ENCODE measurements at places on chromosomes 7 and 10. TPM values are rescaled to one million over a fixed set of nuclear protein-coding genes. Genes with fewer than 3 reads are reported as not detected.

The DPP6 gene
- total RNA-seq: not detected

The TMEM270 gene
- total RNA-seq: not detected

The BMPER gene
- 16.2 TPM for total RNA-seq

The RBM28 gene
- 53.2 TPM for total RNA-seq

The METTL27 gene
- total RNA-seq: 2.9 TPM

The PDK4 gene
- total RNA-seq: not detected

The PAPOLB gene
- 1.2 TPM for total RNA-seq

The SCIN gene
- total RNA-seq: not detected

The CPXM2 gene
- total RNA-seq: not detected

The VAX1 gene
- 0.27 TPM for total RNA-seq

The MSMB gene
- total RNA-seq: not detected

GRCh38 chr7:27866256-27866655 lies 126.3 kb downstream of the TAX1BP1 start:
- no peak for DNase-seq
- no peaks in the 10 kb centered on the region for H3K36me3 ChIP-seq
- peaks cover 5% of the 10 kb centered on the region for H3K27me3 ChIP-seq
- H3K4me1 ChIP-seq: peaks cover 9% of the 10 kb centered on the region

DNA sequence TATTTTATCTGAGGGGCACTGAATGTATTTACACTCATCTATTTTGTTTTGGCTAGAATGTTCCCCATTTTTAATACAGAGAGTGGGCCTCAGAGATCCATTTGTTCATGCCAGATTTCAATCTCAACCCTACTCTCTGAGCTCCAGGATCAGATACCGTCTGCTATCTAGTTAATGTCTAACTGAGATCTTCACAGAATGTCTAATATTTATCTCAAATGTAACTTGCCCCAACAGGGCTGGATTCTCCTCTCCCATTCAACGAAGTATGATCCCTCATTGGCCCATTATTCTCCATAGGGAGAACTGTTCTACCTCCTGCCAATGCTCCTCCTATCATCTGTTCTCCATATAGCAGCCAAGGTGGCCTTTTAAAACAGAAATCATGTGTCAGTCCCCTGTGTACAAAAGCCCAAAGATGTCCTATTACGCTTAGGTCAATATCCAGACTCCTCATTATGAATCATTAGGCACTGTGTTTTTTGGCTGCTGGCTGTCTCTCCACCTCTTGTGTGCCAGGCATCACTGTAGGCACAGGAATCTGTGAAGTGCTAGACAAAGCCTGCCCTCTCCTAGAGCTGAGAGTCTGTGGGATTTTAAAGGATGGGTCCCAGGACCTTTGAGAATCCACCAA lies 169.3 kb upstream of the AGK start:
- no peaks in the 10 kb centered on the region for H3K27me3 ChIP-seq
- DNase-seq: no peak
- H3K4me3 ChIP-seq: peak overlapping the region; percentile 53
- peaks cover 11% of the 10 kb centered on the region for H3K4me1 ChIP-seq
- no peak overlapping the region for H3K27ac ChIP-seq

- no peaks in the 10 kb centered on the region for H3K36me3 ChIP-seq
- peak overlapping the region; percentile 52 for H3K4me3 ChIP-seq
- H3K4me1 ChIP-seq: peaks cover 30% of the 10 kb centered on the region
- DNase-seq: peak; percentile 95
- H3K27me3 ChIP-seq: peaks cover 9% of the 10 kb centered on the region
These were observed 17.5 kb downstream of the HKDC1 start for GRCh38 chr10:69237528-69238159.

GRCh38 chr10:89949496-89949895 lies 248.1 kb downstream of the KIF20B start:
- H3K4me1 ChIP-seq: peaks cover 5% of the 10 kb centered on the region
- no peak overlapping the region for H3K4me3 ChIP-seq
- H3K36me3 ChIP-seq: no peaks in the 10 kb centered on the region
- H3K27me3 ChIP-seq: no peaks in the 10 kb centered on the region

DNA sequence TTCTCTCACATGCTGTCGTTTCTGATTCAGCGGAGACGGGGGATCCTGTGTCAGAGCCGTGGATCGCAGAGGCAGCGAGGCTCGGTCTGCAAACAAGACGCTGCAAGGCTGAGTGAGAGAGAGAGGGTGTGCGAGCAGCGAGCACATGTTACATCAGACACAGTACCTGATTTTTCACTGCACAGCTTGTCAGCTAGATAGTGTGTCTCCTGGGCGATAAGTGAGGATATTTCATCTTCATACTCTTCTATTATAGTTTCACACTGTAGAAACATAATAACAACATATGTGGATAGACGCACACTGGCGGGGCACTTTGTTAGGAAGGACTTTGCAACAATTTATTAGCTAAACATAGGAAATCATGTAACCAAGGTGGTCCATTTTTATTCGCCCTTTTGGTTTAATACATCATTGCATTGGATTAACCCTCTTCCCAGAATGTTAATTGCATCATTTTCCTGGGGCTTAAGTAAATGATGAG lies 39.5 kb downstream of the CNPY1 start:
- peaks cover 8% of the 10 kb centered on the region for H3K4me1 ChIP-seq
- no peak overlapping the region for H3K27ac ChIP-seq
- peak; percentile 62 for DNase-seq

- H3K27ac ChIP-seq: no peak overlapping the region
- H3K27me3 ChIP-seq: no peaks in the 10 kb centered on the region
- no peaks in the 10 kb centered on the region for H3K36me3 ChIP-seq
- H3K4me3 ChIP-seq: no peak overlapping the region
These were observed 147.5 kb downstream of the SEMA3D start for GRCh38 chr7:85039196-85039923.

DNA sequence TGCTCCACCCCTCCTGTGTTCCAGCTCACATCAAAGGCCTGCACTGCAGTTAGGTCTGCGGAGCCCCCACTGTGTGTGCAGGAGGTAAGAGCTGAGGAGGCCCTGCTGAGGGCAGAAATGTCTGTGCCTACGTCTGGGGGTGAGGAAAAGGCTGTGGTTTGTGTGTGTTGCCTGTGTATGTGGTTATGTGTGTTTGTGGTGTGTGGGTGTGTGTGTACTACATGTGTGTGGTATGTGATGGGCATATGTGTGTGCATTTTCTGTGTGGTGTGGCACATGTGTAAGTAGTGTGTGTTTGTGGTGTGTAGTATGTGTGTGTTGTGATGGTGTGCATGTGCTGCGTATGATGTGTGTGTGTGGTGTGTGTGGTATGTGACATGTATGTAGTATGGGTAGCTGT lies 36.2 kb downstream of the ANXA8 start:
- no peak for DNase-seq
- peaks cover 4% of the 10 kb centered on the region for H3K4me1 ChIP-seq

DNA sequence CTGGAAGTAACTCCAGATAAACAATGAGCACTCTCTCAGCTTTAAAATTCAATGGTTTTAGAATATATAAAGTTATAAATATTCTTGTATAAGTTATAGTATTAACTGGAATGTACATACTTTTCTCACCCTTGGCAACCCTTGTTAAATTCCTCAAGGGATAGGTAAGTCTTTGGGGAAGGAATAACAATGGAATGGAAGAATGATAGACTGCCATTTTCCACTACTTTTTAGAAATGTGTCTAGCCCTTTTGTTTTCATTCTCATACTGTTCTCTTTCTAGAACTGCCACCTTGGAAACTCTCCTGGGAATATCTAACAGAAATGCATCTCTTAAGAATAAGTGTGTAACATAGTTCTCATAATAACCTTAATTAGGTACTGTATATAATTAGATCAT lies 8.3 kb downstream of the KIF5B start:
- peaks cover 3% of the 10 kb centered on the region for H3K27me3 ChIP-seq
- no peak for DNase-seq
- no peak overlapping the region for H3K27ac ChIP-seq
- H3K4me1 ChIP-seq: peaks cover 32% of the 10 kb centered on the region

GRCh38 chr7:130662426-130662825 lies 6.1 kb downstream of the COPG2 start:
- H3K27me3 ChIP-seq: no peaks in the 10 kb centered on the region
- H3K27ac ChIP-seq: no peak overlapping the region
- H3K36me3 ChIP-seq: no peaks in the 10 kb centered on the region

- H3K4me3 ChIP-seq: no peak overlapping the region
- peaks cover 1% of the 10 kb centered on the region for H3K27me3 ChIP-seq
- no peak overlapping the region for H3K27ac ChIP-seq
These were observed 11.5 kb upstream of the AKR1B10 start for GRCh38 chr7:134515569-134516468.

- H3K4me3 ChIP-seq: no peak overlapping the region
- DNase-seq: no peak
- peaks cover 7% of the 10 kb centered on the region for H3K27me3 ChIP-seq
- H3K27ac ChIP-seq: no peak overlapping the region
These were observed 238.4 kb upstream of the MKI67 start for GRCh38 chr10:128364631-128365030.

GRCh38 chr7:154569916-154570315 lies 433.0 kb downstream of the PAXIP1 start:
- H3K36me3 ChIP-seq: no peaks in the 10 kb centered on the region
- no peak for DNase-seq
- no peak overlapping the region for H3K27ac ChIP-seq
- H3K27me3 ChIP-seq: no peaks in the 10 kb centered on the region
- no peak overlapping the region for H3K4me3 ChIP-seq

GRCh38 chr10:29849886-29850285 lies 209.5 kb downstream of the JCAD start:
- H3K36me3 ChIP-seq: no peaks in the 10 kb centered on the region
- no peaks in the 10 kb centered on the region for H3K4me1 ChIP-seq
- no peak for DNase-seq
- no peak overlapping the region for H3K27ac ChIP-seq
- no peak overlapping the region for H3K4me3 ChIP-seq

- H3K4me1 ChIP-seq: peaks cover 20% of the 10 kb centered on the region
- no peaks in the 10 kb centered on the region for H3K36me3 ChIP-seq
- peaks cover 9% of the 10 kb centered on the region for H3K27me3 ChIP-seq
- no peak overlapping the region for H3K27ac ChIP-seq
These were observed 38.4 kb downstream of the DIP2C start for GRCh38 chr10:650886-651615.

GRCh38 chr7:78718212-78718611 lies 735.3 kb downstream of the MAGI2 start:
- peaks cover under 1% of the 10 kb centered on the region for H3K36me3 ChIP-seq
- no peak overlapping the region for H3K27ac ChIP-seq
- peaks cover 39% of the 10 kb centered on the region for H3K4me1 ChIP-seq
- H3K27me3 ChIP-seq: no peaks in the 10 kb centered on the region
- DNase-seq: no peak
- no peak overlapping the region for H3K4me3 ChIP-seq

- H3K36me3 ChIP-seq: no peaks in the 10 kb centered on the region
- H3K4me3 ChIP-seq: no peak overlapping the region
- DNase-seq: no peak
- H3K4me1 ChIP-seq: no peaks in the 10 kb centered on the region
These were observed 15.4 kb downstream of the TFAM start for GRCh38 chr10:58400609-58401008.

GRCh38 chr7:90424720-90425119 lies 21.5 kb downstream of the CLDN12 start:
- H3K36me3 ChIP-seq: no peaks in the 10 kb centered on the region
- no peak for DNase-seq
- H3K27me3 ChIP-seq: no peaks in the 10 kb centered on the region
- no peak overlapping the region for H3K4me3 ChIP-seq
- no peak overlapping the region for H3K27ac ChIP-seq
- H3K4me1 ChIP-seq: no peaks in the 10 kb centered on the region

- H3K27ac ChIP-seq: peak overlapping the region; percentile 44
- H3K4me3 ChIP-seq: no peak overlapping the region
- H3K4me1 ChIP-seq: peaks cover 18% of the 10 kb centered on the region
- H3K27me3 ChIP-seq: no peaks in the 10 kb centered on the region
These were observed 20.9 kb downstream of the NUDCD3 start for GRCh38 chr7:44469461-44470134.

- peaks cover 3% of the 10 kb centered on the region for H3K4me1 ChIP-seq
- no peaks in the 10 kb centered on the region for H3K36me3 ChIP-seq
- no peak overlapping the region for H3K27ac ChIP-seq
- peaks cover 5% of the 10 kb centered on the region for H3K27me3 ChIP-seq
- DNase-seq: no peak
- no peak overlapping the region for H3K4me3 ChIP-seq
These were observed 25.5 kb downstream of the NSUN6 start for GRCh38 chr10:18625886-18626285.

- H3K4me3 ChIP-seq: no peak overlapping the region
- no peaks in the 10 kb centered on the region for H3K36me3 ChIP-seq
- H3K4me1 ChIP-seq: peaks cover 10% of the 10 kb centered on the region
- H3K27ac ChIP-seq: no peak overlapping the region
These were observed 4.1 kb upstream of the CDK14 start for GRCh38 chr7:90592033-90592432.

DNA sequence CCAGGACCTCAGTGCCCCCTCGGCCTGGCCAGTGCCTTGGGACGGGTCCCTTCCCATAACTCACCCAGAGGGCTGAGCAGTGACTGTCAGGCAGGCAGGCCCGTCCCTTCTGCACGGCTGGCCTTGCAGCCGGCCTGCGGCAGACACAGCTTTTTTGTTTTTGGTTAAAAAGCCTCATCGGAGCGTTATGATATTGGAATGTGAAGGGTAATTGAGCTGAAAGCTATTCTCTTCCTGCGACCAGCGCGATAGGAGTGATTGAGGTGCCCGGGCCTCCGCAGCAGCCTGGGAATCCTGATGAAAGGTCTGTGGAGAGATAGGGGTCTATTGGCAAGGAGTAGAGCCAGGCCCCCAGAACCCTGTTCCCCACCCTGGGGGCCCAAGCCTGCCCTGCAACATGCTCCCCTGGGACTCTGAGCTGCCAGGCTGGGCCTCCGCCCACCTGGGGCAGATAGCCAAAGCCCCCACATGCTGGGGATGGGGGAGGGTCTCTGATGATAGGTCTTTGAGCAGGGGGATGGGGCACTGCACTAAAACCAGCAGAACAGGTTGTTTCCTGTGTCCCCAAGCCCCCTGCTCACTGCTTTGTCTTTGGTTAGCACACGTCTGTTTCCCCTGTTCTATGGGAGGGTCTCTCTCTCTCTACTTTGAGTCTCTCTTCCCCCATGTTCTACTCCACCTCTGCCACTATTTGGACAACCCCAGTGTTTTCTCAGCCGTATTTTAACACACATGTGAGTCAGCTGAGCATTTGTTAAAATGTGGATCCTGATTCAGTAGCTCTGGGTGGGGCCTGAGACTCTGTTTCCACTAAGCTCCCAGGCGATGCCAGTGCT lies 131.9 kb downstream of the CDH23 start:
- H3K36me3 ChIP-seq: no peaks in the 10 kb centered on the region
- peaks cover 36% of the 10 kb centered on the region for H3K4me1 ChIP-seq
- H3K27me3 ChIP-seq: peaks cover 6% of the 10 kb centered on the region
- H3K4me3 ChIP-seq: peak overlapping the region; percentile 57
- DNase-seq: no peak
- H3K27ac ChIP-seq: no peak overlapping the region

All from glutamatergic neuron (in vitro differentiated cells).